Bone marrow (tissue), 2 donors: ENCODE measurements at places on chromosomes 2 and 18.

- no peak for DNase-seq
Measured at GRCh38 chr2:82837588-82838304, 1621.3 kb downstream of the SUCLG1 start.

- DNase-seq: no peak
Measured at GRCh38 chr2:154240921-154241379, 369.2 kb downstream of the GALNT13 start.

DNA sequence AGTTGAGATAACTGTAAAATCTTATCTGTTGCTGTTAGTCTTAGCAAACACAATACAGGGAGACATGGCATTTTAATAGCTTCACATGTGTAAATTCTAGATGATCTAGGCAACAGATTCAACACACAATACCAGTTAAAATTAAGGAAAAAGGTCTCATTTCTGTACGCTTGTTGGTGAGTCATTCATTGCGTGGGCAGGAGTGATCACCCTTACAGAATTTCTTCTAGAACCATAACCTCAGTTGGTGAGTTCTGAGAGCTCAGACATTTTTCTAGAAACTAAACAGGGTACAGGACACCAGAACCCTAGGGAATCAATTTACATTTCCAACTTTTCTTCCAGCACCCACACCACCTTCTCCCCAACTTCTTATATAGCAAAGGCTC lies 81.9 kb downstream of the SLC8A1 start:
- DNase-seq: no peak

DNA sequence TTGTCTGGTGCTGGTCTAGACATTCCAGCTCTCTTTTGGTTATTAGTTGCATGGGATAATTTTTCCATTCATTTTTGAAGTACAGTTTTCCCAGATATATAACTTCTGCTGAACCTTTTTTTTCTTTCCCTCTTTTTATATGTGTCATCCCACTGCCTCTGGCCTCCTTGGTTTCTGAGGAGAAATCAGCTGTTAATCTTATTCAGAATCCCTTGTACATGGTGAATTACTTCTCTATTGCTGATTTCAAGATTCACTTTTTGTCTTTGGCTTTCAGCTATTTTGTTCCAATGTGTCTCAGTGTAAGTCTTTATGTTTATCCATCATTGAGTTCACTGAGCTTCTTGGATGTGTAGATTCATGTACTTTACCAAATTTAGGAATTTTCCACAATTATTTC lies 99.7 kb downstream of the ARHGEF4 start:
- no peak for DNase-seq

- DNase-seq: no peak
Measured at GRCh38 chr18:52325997-52326396, 14.0 kb upstream of the DCC start.
